Stimulated activated CD8-positive, alpha-beta memory T cell treated with anti-CD3 and anti-CD28 coated beads, Interleukin-7, amount 100 ng/mL, for 1 hour (primary cell): ENCODE measurements at places on chromosomes 7 and 10.

- DNase-seq, result no peak
These were observed 277.4 kb downstream of the CCSER2 start for GRCh38 chr10:84605802-84606201.

DNA sequence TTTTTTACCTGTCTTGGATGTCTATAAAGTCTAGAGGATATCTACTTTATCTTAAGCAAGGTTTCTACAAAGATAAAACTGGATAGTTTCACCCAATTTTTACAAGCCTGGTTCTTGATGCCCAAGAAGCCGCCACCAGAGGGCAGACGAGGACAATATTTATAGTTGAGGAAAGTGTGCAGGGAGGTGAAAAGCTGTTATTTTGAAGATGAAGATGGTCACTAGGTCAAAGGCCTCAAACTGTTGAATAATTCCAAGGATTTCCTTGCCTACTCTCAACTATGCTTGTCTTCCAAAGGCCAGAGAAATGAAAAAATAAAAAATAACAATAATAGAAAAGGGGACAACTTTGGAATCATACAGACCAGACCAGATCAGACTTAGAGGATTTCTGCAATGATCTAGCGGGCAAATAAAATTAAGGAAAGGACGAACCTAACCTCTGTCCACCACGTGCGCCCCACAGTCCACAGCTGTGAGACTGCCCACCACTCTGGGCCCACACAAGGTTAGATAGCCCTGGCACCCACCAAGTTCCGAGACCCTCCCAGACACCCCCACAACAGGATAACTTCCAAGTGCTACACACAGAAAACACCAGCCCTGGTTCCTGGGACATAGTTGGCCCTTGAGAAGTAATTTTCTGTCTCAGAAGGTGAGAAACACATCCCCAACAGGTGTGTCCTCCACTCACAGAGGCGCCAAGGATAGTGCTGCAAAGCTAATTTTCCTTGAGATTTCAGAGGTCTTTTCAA, 2.8 kb downstream of the PKD1L1 start:
- DNase-seq, result peak; percentile 56

DNA sequence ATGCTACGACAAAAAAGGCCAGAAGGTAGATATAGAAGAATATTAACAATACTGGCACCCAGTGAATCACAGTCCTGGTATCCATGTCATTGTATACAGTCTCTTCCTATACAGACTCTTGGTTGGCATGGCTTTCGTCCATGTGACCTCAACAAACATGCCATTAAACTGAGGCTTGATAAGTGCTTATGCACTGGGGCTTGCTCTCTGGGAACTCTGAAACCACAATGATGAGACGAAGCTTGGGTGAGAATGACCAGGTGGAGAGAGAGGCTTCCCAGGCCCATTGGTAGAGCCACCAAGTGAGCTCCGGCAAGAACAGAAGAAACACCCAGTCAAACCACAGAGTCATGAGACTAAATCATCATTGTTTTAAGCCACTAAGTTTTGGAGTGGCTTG, 33.2 kb downstream of the PNPLA8 start:
- no peak for DNase-seq

DNA sequence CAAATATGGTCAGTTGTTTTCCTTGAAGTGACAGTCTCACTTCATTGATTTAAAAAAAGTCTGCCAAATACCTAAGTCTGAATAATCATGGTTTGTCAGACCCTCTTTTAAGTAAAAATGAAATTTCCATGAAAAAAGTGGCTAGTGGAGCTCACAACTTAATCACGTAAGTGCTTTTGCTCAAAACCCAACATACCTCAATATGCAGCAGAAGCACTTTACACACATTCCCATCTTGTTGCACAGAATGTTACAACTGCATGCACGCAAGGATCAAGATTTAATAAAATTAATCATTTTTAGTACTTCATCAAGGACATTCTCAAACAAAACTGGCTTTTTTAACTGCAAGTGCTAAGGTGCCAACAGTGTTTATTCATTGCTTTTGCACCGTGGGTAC, 21.6 kb downstream of the EZH2 start:
- no peak for DNase-seq

DNA sequence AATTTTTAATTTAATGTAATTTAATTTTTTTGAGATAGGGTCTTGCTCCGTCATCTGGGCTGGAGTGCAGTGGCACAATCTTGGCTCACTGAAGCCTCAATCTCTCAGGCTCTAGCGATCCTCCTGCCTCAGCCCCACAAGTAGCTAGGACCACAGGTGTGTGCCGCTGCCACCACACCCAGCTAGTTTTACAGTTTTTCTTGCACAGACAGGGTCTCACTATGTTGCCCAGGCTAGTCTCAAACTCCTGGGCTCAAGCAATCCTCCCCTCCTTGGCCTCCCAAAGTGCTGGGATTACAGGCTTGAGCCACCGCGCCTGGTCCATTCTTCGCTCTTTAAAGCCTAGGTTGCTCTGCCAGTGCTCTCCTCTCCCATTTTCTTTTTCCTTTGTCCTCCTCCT, 12.9 kb downstream of the CALML3 start:
- DNase-seq, result no peak

- DNase-seq, result no peak
These were observed 6.0 kb downstream of the TEX47 start for GRCh38 chr7:88789480-88790064.

DNA sequence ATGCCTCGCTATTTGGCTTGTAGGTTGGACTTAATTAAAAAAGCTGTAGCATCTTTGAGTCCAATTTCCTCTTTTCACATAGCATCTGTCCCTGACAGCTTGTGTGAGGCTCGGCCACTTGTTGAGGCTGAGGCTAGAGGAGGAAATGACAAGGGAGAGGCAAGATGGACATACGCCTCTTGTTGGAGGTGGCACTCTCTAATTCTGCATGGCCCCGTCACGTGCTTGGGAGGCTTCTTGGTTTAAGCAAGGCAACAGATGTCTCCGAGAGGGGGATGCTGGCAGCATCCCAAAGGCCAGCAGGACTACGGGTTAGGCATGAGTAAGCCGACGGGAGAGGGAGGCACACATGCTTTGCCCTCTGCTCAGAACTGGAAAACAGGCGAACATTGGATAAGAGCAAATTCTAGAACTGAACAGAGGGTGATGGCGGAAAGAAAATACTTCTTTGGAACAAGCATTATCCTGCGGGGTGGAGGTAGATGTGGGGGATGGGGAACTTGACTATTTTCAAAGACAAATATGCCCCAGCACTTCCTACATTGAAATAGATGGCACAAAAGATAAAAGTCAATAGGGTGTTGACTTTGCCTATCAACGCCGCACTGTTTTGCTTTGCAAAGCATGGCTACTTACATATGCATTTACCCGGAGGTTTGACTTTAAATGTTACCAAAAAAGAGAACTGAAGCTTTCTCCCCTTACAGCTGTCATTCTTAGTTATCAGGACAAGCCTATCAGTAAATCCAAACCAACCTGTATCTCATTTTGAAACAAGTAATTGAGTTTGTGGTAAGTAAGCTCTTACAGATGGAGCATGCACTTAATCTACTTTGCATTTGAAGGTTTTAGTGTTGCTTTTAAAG, 94.8 kb downstream of the CHN2 start:
- no peak for DNase-seq

GRCh38 chr7:81300753-81301152, 381.9 kb upstream of the SEMA3C start:
- no peak for DNase-seq

DNA sequence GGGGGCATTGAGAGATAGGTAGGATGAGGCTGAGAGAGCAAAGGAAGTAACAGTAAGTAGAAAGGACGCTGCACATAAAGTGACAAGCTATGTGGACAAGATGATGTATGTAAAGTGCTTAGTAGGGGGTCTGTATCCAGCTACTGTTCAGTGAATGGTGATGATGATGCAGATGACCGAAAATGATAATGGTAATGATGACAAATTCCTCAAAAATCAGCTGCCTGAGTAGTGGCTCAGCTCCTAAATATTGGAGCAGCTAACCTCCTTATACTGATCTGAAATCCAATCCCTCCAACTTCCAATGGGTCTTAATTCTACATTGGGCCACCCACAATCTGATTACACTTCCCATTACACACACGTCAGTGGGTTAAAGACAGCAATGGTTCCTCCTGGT, 27.1 kb upstream of the KCNMA1 start:
- DNase-seq, result no peak

- no peak for DNase-seq
These were observed 28.3 kb downstream of the PARP12 start for GRCh38 chr7:140034421-140034820.

- DNase-seq, result no peak
These were observed 129.5 kb downstream of the PTPRN2 start for GRCh38 chr7:158458096-158458495.

DNA sequence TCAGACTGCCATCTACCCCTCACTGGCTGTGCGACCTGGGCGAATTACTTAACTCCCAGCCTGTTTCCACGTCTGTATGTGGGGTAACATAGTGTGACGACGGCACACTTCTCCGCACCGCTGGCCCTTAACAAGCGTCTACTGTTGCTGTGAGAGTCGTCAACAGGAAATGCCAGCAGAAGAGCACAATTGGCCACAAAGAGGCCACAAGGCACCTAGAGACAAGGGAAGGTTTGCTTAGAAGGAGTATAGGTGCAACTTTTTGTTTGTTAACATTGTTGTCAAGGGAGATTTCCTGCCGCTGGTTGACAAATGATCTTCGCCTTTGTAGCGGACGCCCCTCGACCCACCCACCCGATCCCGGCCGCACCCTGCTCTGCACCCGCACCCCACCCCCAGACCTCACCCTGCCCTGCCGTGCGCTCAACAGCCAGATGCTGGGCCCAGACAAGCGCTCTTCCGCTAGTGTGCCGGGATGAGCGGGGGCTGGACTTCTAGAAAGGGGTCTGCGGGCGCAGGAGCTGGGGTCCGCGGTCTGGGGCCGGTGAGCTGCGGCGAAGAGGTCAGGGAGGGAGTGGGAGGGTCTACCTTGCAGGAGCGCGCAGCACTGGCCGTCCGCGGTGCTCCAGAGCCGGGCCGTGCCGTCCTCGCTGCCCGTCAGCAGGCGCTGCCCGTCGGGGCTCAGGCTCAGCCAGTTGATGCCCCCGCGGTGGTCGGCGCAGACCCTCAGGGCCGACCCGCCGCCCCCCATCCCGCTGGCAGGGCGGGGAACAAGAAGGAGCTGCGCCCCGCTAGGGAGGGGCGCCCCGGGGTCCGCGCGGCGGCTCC, 785 bp downstream of the WDR86 start:
- peak; percentile 29 for DNase-seq

- DNase-seq, result no peak
These were observed 68.3 kb downstream of the CREM start for GRCh38 chr10:35194906-35195305.

GRCh38 chr7:6166443-6166891, 106.0 kb downstream of the CYTH3 start:
- DNase-seq, result no peak

DNA sequence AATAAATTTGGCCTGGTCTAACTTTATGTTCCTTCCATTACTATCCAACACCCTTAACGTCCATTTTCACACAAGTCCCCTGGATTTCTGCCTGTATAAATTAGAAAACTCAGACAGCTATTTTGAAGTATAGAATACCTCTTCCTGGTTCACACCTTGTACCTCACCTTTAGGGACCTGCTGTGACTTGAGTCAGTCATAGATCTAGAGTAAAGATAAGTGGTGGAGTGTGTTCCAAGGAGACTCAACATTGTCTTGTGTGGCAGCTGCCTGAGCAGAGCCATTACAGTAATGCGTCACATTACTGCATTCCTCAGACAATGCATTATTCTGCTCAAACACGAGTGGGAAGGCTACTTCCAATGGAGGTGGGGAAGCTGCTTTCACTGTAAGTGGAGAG, 513.9 kb downstream of the ADRA2A start:
- DNase-seq, result no peak

DNA sequence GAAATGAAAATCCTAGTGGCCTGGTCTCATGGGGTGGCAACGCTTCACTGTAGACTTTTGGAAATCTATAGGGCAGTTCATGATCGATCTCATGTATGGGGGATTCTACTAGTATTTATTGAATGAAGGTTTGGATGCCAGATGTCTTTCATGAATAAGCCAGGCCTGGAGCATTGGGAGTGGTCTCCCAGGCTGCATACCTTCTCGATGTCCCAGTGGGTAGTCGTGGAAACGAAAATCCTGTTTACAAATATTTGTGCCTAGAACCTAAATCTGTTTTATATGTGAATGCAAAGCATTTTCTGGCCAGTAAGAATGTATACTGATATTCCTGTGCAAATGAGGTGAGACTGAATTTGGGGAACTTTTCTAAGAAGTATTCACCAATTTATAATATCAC, 105.0 kb upstream of the C1QL3 start:
- DNase-seq, result no peak

DNA sequence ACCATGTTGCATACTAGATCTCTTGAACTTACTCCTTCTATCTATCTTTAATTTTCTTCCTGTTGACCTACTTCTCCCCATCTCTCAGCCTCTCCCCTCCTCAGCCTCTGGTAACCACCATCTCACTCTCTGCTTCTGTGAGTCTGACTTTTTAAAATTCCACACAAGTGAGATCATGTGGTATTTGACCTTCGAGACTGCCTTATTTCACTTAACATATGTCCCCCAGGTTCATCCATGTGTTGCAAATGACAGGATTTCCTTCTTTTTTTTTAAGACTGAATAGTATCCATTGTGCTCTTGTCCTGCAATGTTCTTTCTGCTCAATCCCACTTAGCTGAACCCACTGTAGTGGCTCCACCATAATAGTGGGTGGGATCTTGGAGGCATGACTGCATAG, 51.4 kb upstream of the DNAJC1 start:
- DNase-seq, result no peak

DNA sequence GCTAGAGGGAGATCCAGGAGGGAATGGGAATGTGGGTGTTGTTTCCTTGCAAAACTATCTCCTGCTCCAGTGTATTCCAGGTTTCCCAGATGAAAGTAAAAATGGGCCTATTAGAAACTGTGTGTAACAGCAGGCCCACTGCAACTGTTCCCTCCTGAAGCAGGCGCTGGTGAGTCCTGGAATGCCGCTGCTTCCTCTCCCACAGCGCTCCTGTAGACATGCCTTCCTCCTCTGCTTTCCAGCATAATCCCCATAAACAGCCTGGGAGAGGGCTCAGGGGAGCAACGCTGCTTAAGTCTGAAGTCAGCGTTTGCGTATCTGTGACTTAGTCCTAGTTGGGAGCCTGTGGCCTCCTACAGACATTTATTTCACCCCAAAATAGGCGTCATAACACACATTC, 551.0 kb upstream of the FOXK1 start:
- DNase-seq, result no peak

- DNase-seq, result no peak
These were observed 12.7 kb downstream of the HNRNPF start for GRCh38 chr10:43396061-43396927.

DNA sequence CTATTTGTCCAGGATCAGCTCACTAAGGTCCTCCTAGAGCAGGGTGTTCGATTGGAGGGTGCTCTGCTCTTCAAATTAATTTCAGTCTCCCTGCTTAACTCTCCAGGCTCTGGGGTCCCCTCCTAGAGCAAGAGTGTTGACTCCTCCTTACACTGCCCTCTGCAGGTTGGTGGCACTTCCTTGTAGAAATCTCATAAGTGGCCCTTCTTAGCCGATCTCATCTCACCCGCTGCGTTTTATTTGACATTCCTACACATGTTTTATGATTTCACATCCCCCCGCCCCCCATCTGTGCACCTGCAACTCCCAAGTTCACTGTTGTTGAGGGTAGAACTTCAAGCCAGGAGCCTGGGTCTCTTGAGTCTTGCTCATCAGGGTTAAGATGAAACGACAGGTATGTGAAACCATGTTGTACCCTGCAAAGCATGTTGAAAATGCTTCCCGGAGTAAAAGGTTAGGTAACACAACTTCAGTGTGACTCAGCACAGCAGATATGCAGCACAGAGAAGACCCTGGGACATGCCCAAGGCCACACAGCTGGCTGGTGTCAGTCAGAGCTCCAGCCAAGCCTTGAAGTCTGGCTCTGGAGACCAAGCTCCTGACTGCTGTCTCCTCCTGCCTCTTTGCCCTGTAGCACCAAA, 171.2 kb downstream of the PRKAG2 start:
- no peak for DNase-seq
